ENCODE measurements at places on chromosomes 16 and 17.

- DNase-seq = no peak
Measured at GRCh38 chr17:10370016-10370608, 2.7 kb downstream of the MYH13 start.

- no peak for DNase-seq
Measured at GRCh38 chr16:2372684-2373083, 32.2 kb upstream of the ABCA3 start.

DNA sequence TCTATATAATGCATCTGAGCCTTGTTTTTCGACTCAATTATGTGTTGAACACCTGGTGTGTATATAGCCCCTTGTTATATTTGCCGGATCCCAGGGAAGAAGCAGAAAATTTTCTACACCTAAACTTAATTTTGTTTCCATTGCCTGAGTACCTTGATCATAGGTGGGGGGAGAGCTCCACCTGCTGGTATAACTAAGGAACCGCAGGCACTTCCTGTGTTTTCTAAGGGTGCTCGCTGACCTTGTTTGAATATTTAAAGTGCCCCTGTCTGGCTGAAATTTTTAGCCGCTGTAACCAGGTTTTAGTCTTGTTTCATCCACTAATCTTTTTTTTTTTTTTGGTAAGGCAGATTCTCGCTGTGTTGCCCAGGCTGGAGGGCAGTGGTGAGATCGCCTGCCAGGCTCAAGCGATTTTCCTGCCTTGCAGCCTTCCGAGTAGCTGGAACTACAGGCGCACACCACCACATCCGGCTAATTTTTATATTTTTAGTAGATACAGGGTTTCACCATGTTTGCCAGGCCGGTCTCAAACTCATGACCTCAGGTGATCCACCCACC, 6.5 kb upstream of the NUBP1 start:
- peak; percentile 47 for DNase-seq

DNA sequence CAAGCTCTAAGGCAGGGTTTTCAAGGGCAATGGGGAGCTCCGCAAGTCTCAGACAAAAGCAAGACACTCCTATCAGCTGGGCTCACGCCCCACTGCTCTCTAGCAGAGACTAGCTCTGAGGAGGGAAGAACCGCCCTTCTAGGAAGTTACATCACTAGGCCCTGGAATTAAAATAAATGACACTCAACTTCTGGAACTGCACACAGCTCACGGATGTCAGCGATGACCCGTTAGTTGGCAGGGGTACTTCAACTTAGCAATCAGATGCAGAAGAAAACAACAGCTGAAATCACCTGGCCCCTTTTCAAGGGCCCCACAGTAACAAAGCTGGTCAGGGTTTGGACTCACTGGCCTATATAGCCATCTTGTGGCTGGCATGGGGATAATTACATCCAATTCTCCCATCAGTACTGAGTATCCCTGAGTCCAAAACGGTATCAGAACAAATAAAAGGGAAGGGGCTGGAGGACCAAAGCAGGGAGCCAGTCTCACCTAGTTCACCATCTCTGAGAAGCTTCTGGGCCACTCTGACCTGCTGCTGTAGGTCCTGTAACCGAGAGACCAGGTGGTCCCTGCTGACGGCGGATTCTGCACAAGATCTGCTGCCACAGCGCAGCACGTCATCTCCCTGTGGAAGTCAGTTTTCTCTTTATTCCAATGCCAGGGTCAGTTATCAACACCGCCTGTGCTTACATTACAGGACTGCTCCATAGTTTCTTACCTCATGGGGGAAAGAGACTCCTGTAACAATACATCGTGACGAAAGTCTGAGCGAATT, 22.2 kb downstream of the SERPINF1 start:
- DNase-seq = peak; percentile 51

DNA sequence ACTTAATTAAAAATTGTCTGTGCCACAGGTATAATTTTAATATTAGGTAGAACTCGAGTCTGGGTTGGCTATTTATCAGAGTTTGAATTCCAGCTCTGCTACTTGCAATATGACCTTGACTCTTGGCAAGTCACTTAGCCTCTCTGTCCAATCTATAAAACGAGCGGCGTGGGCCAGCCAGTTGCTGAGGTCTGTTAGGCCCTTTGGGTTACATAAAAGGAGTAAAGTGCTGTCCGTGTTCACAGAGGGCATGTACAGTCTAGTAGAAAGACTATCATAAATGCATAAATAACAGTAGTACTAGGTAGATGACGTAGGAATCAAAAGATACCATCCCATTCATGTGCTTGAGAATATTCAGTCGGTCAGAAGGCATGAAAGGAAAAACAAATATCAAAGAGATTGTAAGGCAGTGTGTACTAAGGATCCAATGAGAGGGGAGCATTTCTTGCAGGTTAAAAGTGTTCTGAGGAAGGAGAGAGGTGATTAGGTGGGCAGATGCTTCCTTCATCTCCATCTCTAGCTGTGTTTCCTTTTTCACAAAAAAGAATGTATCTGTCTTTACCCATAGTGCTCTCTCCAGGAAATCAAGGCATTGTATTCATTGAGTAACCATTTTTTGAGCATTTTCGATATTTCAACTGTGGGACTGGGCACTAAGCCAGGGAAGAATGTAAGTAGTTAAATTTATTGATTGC, 2.4 kb downstream of the TNRC6A start:
- DNase-seq = no peak

DNA sequence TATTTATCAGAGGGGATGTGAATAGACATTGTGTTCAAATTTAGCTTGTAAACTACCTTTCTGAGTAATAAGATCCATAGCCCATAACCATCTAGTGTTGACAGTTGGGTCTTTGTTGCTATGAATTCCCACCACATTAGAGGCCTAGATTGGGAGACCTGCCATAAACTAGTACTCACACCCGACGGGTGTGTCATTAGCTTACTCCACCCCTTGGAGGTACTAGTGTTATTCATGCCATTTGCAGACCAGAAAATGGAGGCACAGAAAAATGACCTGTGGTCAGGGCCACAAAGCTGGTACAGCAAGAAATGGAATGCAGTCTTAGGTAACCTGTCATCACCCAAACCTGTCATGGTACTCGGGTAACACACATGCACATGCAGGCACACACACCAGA, 41.3 kb upstream of the BCAR1 start:
- DNase-seq = no peak

DNA sequence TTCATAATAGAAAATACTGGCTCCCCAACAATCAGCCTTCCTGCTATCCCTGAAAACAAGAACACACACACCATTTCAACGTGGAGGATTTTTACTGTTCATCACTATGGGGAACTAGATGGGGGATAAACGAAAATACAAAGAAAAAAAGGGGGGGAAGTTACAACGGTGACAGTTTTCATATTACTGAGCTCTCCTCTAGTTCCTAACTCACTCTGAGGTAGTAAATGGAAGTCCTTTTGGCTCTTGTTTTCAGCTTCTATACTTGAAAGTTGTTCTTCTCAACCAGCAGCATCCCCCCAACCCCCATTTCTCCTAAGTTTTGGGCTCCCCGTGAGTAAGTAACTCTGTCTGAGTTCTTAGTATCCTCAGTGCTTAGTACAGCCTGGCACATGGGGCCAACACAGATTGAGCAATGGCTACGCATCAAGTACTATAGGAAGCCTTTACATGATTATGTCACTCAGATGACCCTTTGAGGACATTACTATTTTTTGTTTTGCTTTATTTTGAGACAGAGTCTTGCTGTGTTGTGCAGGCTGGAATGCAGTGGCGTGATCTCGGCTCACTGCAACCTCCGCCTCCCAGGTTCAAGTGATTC, 4.2 kb upstream of the CORO7 start:
- peak; percentile 61 for DNase-seq
